ENCODE measurements at places on chromosomes 11 and 22. TPM values are rescaled to one million over a fixed set of nuclear protein-coding genes. Genes with fewer than 3 reads are reported as not detected.

DNA sequence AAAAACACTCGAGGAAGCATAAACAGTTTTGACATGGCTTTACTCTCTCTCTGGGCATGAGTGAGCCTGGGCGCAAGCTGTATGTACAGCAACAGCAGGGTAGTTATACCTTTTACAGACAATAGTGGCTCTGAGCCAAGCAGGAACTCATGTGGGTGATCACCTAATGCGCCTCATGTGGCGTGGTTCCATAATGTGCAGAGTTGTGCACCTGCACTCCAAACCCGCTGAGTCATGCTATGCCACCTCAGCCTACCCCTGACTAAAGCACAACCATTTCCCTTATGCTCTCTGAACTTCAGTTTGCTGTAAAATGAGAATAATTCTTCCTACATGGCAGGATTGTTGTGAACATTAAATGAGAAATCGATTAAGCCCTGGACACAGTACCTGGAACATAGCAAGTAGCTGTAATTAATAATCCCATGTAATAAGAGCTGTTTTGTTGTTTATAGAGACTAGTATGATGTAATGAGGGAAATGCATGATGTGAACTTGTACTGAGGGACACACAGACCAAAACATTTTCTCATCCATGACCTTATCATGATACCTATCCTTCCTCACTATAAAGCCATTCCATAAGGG is 71.6 kb downstream of the CCDC34 start:
- DNase-seq: no peak
- H3K36me3 ChIP-seq: no peaks in the 10 kb centered on the region
- no peaks in the 10 kb centered on the region for H3K27me3 ChIP-seq
- H3K4me3 ChIP-seq: no peak overlapping the region

GRCh38 chr11:108635106-108635505 is 29.8 kb upstream of the DDX10 start:
- H3K27me3 ChIP-seq: no peaks in the 10 kb centered on the region
- no peaks in the 10 kb centered on the region for H3K4me1 ChIP-seq
- no peaks in the 10 kb centered on the region for H3K36me3 ChIP-seq
- H3K4me3 ChIP-seq: no peak overlapping the region
- H3K27ac ChIP-seq: no peak overlapping the region
- no peak for DNase-seq

The RIMBP3B gene
- 0.02 TPM for polyA plus RNA-seq

The LRRC74B gene
- not detected for polyA plus RNA-seq

DNA sequence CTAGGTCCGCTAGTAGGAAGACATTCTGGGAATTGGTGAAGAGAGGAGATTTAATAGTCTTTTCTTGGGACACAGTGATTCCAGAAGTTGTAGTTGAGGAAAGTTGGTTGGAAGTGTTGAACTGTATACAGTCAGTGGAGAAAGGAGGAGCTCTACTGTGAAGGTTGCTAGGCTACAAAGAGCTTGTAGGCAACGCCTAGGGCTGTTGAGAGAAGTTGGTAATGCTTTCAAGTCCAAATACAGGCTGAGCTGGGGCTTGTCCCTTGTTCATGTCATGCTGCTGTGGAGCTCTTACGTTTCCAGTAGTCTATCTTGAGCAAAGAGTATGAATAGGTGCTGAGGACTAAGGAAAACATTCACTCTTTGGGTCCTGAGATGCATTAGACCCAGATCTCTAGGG is 1.1 kb downstream of the TBCEL start:
- peak; percentile 31 for DNase-seq
- no peaks in the 10 kb centered on the region for H3K36me3 ChIP-seq

DNA sequence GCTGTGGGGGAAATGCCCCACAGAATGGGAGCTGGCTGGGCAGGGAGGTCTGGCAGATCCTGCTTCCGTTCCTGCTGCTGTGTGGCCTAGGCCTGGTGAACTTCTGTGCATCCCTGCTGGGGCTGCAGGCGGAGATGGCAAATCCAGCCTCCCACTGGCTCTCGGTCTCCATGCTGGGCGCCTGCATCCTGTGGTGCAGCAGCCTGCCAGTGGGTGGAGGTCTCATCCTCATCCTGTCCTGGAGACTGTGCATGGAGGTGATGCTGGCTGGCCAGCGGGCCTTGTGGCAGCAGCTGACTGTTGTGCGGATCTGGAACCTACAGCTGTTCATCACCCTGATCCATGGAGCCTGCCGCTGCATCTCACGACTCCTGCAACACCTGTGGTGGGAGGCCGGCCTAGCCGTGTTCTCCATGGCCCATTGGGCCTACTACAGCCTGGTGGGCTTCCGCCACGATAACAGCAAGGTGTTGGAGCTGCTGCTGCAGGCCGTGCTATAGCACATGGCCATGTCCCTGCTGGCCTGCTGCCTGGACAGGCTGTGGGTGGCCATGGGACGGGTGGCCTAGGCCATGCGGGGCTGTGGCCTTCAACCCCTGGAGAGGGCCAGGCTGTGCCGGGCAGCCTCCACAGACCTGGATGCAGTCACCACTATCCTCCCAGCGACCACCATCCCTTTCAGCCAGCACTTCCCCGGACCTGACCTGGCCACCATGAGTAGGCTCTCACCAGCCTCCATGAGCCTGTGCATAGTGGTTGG is 8.8 kb upstream of the RPL3 start:
- no peaks in the 10 kb centered on the region for H3K36me3 ChIP-seq
- no peak overlapping the region for H3K4me3 ChIP-seq
- no peak overlapping the region for H3K27ac ChIP-seq
- H3K27me3 ChIP-seq: no peaks in the 10 kb centered on the region
- no peaks in the 10 kb centered on the region for H3K4me1 ChIP-seq
- no peak for DNase-seq

The CAPN5 gene
- polyA plus RNA-seq: 20.4 TPM

DNA sequence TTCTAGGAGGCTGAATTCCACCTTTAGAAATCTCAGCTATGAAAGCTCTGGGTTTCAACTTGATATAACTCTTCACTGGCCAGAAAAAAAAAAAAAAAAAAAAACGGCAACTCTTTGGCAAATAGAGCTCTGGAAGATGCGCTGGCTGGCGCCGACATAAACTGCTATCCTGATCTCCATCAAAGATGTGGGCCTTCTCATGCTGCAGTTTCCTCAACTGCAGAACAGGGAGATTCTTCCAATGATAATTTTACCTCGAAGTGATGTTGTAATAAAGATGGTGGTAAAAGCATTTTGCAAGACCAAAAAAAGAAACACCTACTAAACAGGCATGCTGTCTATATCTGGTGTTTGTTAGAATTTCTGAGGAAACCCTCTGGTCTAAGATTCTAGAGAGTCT is 20.3 kb downstream of the FLI1 start:
- peaks cover 17% of the 10 kb centered on the region for H3K4me1 ChIP-seq
- H3K36me3 ChIP-seq: no peaks in the 10 kb centered on the region
- H3K27me3 ChIP-seq: no peaks in the 10 kb centered on the region
- no peak overlapping the region for H3K27ac ChIP-seq

DNA sequence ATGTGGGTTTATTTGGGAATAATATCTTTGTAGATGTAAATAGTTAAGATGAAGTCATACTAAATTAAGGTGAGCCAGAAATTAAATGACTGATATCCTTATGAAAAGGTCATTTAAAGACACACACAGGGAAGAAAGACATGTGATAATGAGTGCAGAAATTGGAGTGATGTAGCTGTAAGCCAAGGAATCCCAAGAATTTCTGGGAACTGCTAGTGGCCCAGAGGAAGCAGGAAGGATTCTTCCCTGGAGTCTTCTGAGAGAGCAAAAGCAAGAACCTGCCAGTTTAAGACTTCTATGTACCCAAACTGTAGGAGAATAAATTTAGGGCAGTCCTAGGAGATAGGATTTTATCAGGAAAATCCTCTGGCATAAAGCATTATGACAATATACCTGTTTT is 66.9 kb downstream of the LRRC4C start:
- H3K27me3 ChIP-seq: no peaks in the 10 kb centered on the region
- H3K4me3 ChIP-seq: no peak overlapping the region
- no peak overlapping the region for H3K27ac ChIP-seq
- peak; percentile 37 for DNase-seq

- no peak for DNase-seq
- H3K4me1 ChIP-seq: no peaks in the 10 kb centered on the region
- H3K27ac ChIP-seq: no peak overlapping the region
- no peak overlapping the region for H3K4me3 ChIP-seq
- H3K36me3 ChIP-seq: no peaks in the 10 kb centered on the region
- no peaks in the 10 kb centered on the region for H3K27me3 ChIP-seq
Observed at GRCh38 chr11:45472716-45473317, 186.7 kb upstream of the SYT13 start.

GRCh38 chr11:118005224-118006152 is 19.3 kb downstream of the IL10RA start:
- H3K4me3 ChIP-seq: no peak overlapping the region
- H3K27ac ChIP-seq: no peak overlapping the region
- no peaks in the 10 kb centered on the region for H3K36me3 ChIP-seq
- DNase-seq: no peak

The NECTIN1 gene
- polyA plus RNA-seq: 9.2 TPM

DNA sequence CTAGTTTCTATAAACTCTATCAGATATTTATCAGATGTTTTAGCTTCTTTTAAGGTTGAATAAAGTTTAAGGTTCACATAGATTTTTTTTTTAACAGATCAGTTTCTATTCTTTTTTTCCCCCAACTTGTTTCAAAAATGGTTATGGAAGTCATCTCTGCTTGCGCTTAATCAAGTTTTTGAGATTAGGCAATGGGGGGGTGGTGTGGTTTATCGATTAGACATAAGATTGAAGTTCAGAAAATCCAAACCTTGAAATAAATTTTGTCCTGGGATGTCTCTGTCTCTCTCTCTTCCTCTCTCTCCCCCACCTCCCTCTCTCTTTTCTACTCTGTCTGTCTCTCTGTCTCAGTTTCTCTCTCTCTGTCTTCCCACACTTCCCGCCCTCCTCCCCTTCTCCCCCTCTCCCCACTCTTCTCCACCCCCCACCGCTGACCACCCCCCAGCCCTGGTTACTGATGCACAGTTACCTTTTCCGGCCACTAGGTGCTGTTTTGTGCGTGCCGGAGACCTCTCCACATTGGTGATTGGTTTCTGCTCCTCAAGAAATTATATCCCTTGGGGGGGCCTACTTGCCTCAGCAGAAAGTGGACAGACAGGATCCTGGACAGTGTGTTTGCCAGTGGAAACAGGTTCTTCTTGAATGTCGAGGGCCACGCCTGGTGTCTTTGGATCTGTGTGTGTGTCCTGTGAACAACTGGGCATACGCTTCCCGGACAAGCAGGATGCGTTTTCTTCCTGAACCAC is 29.7 kb upstream of the ANO1 start:
- no peak for DNase-seq
- peaks cover 10% of the 10 kb centered on the region for H3K27me3 ChIP-seq
- H3K4me1 ChIP-seq: no peaks in the 10 kb centered on the region
- H3K27ac ChIP-seq: no peak overlapping the region

The KMT5B gene
- polyA plus RNA-seq: 9.3 TPM

GRCh38 chr11:76778874-76779273 is 4.3 kb upstream of the TSKU start:
- H3K4me3 ChIP-seq: no peak overlapping the region
- no peak overlapping the region for H3K27ac ChIP-seq
- H3K36me3 ChIP-seq: no peaks in the 10 kb centered on the region
- DNase-seq: no peak
- H3K27me3 ChIP-seq: peaks cover 32% of the 10 kb centered on the region
- no peaks in the 10 kb centered on the region for H3K4me1 ChIP-seq

- no peaks in the 10 kb centered on the region for H3K36me3 ChIP-seq
- no peak for DNase-seq
- peaks cover 6% of the 10 kb centered on the region for H3K4me1 ChIP-seq
- H3K27me3 ChIP-seq: no peaks in the 10 kb centered on the region
Observed at GRCh38 chr11:45801723-45802315, 3.1 kb upstream of the SLC35C1 start.

DNA sequence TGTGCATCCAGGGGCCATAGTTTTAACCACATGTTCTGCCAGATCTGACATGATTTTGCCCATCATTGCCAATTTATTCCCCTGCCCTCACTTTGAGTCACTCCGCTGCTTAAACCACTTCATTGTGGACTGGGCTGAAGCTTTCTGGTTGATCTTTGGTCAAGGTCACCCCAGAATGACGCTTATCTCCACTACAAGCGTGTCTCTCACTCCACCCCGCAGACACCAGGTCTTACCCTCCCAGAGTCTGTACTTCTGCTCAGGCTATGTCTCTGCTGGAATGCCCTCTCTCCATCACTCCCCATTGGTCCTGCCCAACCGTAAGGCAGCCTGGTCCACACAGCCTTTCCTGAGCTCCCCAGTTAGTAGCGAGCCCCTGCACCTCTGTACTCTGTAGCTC is 170.5 kb upstream of the SYT13 start:
- H3K4me3 ChIP-seq: no peak overlapping the region
- H3K36me3 ChIP-seq: no peaks in the 10 kb centered on the region
- no peak overlapping the region for H3K27ac ChIP-seq
- no peak for DNase-seq
- H3K27me3 ChIP-seq: no peaks in the 10 kb centered on the region

- no peak overlapping the region for H3K27ac ChIP-seq
- H3K27me3 ChIP-seq: no peaks in the 10 kb centered on the region
- peak; percentile 52 for DNase-seq
Observed at GRCh38 chr11:40434926-40435325, 1024.5 kb downstream of the LRRC4C start.

The GPHA2 gene
- not detected for polyA plus RNA-seq

The DGCR6 gene
- polyA plus RNA-seq: 0.77 TPM

DNA sequence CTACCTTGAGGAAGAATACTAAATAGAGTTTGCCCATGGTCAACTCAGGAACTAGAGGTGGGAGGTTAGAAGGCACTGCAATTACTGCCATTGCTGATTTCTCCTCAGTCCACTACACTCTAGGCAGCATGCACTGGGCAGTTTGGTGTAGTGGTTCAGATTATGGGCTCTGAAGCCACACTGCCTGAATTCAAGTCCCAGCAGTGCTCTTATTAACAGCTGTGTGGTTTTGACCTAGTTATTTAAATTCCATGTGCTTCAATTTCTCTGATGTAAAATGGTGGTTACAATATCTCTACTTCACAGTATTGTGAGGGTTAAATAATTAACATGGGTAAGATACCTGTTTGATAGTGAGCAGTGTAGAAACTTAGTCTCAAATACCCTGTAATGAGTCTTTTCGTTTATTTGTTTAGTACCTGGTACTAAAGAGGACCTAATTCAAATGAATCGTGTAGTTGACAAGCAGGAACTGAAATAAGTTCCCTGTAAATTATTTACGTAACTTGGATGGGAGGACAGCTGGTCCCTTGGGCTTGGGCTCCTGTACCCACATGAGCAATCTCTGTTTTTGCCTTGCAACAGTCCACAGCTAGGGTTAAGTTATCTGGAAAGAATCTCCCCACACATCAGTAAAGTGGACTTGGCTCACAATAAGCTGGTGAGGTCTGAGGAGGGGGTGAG is 17.8 kb downstream of the PRR5L start:
- no peak overlapping the region for H3K27ac ChIP-seq
- no peaks in the 10 kb centered on the region for H3K36me3 ChIP-seq
- no peaks in the 10 kb centered on the region for H3K27me3 ChIP-seq
- no peak for DNase-seq

The HIRA gene
- polyA plus RNA-seq: 22.2 TPM

Measured in fibroblast of lung (primary cell).